ENCODE measurements at places on chromosomes 2 and 18. TPM values are rescaled to one million over a fixed set of nuclear protein-coding genes. Genes with fewer than 3 reads are reported as not detected.

The ZEB2 gene
- 122 TPM for total RNA-seq

The TEKT4 gene
- 0.32 TPM for total RNA-seq

The TIA1 gene
- total RNA-seq, result 49.4 TPM

The NEDD4L gene
- 49.3 TPM for total RNA-seq

The CYP27C1 gene
- total RNA-seq, result not detected

The AMER3 gene
- total RNA-seq, result not detected
